ENCODE measurements at places on chromosomes 3 and 15.

DNA sequence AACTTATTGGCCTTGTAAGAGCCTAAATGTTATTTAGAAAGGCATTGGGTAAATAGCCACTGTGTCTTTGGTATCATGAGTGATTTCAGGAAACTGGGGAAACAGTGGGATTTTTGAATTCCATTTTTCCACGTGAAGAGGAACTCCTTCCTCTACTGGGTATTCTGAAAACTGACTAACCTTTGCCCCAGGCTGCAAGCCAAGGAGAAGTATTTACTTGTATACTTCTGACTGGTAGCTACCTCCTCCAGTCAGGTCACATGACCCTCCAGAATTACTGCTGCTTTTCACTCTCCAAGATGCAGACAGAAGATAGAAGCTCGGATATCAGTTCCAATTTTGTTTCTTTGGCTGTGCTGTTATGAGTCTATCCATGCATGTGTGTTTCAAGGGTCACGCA, 50.9 kb upstream of the MAP3K13 start:
- peak; percentile 29 for DNase-seq

- DNase-seq: peak; percentile 13
These were observed 15.6 kb upstream of the WWTR1 start for GRCh38 chr3:149673393-149673792.

DNA sequence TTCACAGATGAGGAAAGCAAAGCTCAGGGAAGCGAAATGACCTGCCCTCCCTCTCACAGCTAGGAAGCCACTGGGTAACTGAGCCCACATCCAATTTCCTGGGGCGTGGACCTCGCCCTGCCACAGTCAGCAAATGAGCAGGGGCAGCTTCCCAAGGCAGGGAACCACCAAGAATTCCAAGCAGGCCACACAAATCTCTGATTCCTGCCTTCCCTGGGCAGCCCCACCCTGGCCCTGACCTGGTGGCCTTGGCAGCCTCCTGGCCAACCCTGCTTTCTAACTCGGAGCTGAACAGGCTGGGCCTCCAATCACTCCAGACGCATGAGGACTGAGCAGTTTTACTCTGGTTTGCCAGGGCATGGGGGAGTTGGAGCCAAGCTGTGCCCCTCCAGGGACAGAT, 203.7 kb upstream of the TLE3 start:
- no peak for DNase-seq

GRCh38 chr3:118102737-118103136, 931.9 kb downstream of the IGSF11 start:
- DNase-seq: peak; percentile 86

Measured in epithelial cell of esophagus (primary cell).